Activated CD8-positive, alpha-beta T cell treated with anti-CD3 and anti-CD28 coated beads, Interleukin-2, amount 10 ng/mL, durations not matched to agents 7 days and 5 days (primary cell): ENCODE measurements at places on chromosomes 7 and 10. TPM values are rescaled to one million over a fixed set of nuclear protein-coding genes. Genes with fewer than 3 reads are reported as not detected.

GRCh38 chr7:88057655-88058054 lies 123.6 kb downstream of the ADAM22 start:
- DNase-seq: no peak
- no peak overlapping the region for H3K4me3 ChIP-seq
- no peaks in the 10 kb centered on the region for H3K27me3 ChIP-seq
- H3K27ac ChIP-seq: no peak overlapping the region

AIMP2 gene
- total RNA-seq: 39.3 TPM

TUBB8 gene
- total RNA-seq: not detected

DNA sequence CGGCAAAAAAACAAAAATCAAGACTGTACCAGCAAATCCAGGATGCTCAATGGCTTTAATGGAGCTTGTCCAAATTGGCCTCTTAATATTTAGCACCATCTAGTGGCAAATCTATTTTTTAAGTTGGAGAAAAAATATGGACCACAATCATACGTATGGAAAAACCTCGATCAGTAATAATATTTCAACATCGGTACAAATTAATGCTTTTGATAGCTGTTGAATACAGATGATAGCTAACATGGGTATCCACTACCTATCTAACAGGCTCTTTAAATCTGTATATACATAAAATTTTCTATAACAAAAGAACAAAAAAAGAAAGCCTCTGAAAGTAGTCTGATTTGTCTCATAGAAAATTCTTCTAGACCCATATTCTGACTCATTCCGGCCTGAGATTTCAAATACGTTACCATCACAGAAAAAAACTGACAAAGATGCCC lies 29.2 kb downstream of the COA1 start:
- H3K4me3 ChIP-seq: no peak overlapping the region
- H3K4me1 ChIP-seq: peaks cover 71% of the 10 kb centered on the region
- H3K27ac ChIP-seq: no peak overlapping the region
- peaks cover 26% of the 10 kb centered on the region for H3K36me3 ChIP-seq
- no peak for DNase-seq

- DNase-seq: no peak
- H3K27me3 ChIP-seq: peaks cover 7% of the 10 kb centered on the region
- no peak overlapping the region for H3K4me3 ChIP-seq
Measured at GRCh38 chr10:123529146-123529760, 136.9 kb upstream of the GPR26 start.

ARPC1A gene
- total RNA-seq: 51.4 TPM

GRCh38 chr7:142646386-142647140 lies 102.7 kb upstream of the PRSS1 start:
- no peak for DNase-seq
- no peak overlapping the region for H3K27ac ChIP-seq
- peak overlapping the region; percentile 54 for H3K4me3 ChIP-seq
- H3K4me1 ChIP-seq: peaks cover 13% of the 10 kb centered on the region

DNA sequence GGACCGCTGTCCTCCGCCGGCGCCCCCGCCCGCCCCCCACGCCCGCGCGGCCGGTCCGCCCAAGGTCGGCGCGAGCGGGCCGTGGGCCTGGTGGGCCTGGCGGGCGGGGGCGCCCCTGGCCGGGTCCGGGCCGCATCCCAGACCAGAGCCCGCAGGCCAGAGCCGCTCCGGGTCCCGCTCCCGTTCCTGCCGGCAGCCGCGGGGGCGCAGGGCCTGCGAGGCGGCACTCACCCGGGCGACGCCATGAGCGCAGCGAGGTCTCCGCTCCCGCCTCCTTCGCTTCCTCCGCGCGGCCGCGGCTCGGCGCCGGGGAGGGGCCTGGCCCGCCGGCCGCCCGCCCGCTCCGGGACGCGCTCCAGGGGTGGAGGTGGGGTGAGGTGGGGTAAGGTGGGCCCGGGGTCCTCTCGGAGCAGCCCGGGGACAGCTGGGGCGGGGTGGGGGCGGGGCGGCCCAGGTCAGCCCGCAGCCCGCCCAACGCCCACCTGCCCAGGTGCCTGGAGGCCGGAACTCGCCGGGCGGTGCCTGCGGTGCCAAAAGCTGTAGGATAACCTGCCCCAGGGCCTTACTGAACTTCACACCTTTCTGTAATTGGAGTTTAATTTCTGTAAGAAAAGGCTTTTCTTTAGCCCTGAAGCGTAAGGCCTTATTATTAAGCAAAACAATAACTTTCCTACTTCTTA lies at the start of gene URGCP:
Gene URGCP (minus strand): TSS at position 266 of the 680 bp plus-strand sequence. CDS start 21 bp downstream, at position 245.
- peaks cover 24% of the 10 kb centered on the region for H3K4me1 ChIP-seq
- peak within 1 kb of the TSS; percentile 94 for H3K27ac ChIP-seq
- H3K36me3 ChIP-seq: peaks cover 3% of the 10 kb centered on the region
- H3K4me3 ChIP-seq: peak within 1 kb of the TSS; percentile 89
- peak; percentile 60 for DNase-seq
- H3K27me3 ChIP-seq: no peaks in the 10 kb centered on the region

BAMBI gene
- total RNA-seq: 0.18 TPM

GRCh38 chr7:80359476-80359875 lies 152.4 kb downstream of the GNAT3 start:
- H3K27ac ChIP-seq: no peak overlapping the region
- no peaks in the 10 kb centered on the region for H3K36me3 ChIP-seq
- no peak for DNase-seq
- no peaks in the 10 kb centered on the region for H3K4me1 ChIP-seq
- H3K27me3 ChIP-seq: no peaks in the 10 kb centered on the region

GRCh38 chr7:38822549-38822948 lies 86.4 kb downstream of the VPS41 start:
- no peaks in the 10 kb centered on the region for H3K4me1 ChIP-seq
- peaks cover 5% of the 10 kb centered on the region for H3K36me3 ChIP-seq
- no peaks in the 10 kb centered on the region for H3K27me3 ChIP-seq
- no peak for DNase-seq
- H3K27ac ChIP-seq: no peak overlapping the region
- H3K4me3 ChIP-seq: no peak overlapping the region

DNA sequence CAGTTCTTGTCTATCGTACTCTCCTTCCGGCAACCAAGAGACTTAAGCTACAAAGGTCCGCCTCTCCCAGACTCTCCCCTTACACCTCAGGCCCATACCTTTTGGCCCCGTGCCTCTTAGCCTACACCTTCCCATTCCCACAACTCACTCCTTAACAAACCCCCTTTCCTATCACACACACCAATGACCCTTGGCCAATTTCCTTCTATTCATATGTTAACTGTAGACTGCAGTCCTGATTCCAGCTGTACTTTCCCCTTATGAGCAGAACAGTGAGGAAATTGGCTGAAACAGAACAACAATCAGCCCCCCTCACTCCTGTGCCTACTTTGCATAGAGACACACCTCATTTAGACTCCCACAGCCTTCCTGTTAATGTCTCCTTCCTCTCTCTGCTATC lies 1.4 kb upstream of the TMEM139 start:
- no peak overlapping the region for H3K4me3 ChIP-seq
- no peak for DNase-seq
- peaks cover 12% of the 10 kb centered on the region for H3K36me3 ChIP-seq
- peak overlapping the region; percentile 43 for H3K27ac ChIP-seq
- H3K27me3 ChIP-seq: no peaks in the 10 kb centered on the region

DNA sequence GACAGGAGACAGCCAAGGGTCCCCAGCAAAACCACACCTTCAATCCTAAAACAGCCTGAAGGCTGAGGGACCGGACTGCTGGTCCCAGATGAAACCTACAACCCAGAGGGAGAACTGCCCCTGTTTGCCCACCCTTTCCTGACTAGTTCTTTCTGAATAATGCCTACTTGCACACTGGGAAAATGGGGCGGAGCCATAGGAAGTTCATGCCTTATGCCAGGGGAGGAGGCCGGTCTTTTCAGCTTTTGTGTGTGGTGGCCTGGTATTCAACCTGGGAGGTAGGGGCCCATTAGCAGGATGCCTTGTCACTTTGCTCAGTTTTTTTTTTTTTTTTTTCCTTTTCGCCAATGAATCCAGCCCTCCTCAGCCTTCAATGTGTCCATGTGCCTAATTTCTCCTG lies 20.7 kb downstream of the TOMM7 start:
- H3K4me3 ChIP-seq: no peak overlapping the region
- H3K27ac ChIP-seq: no peak overlapping the region
- DNase-seq: no peak
- no peaks in the 10 kb centered on the region for H3K4me1 ChIP-seq
- H3K27me3 ChIP-seq: peaks cover 2% of the 10 kb centered on the region
- no peaks in the 10 kb centered on the region for H3K36me3 ChIP-seq

- H3K4me3 ChIP-seq: no peak overlapping the region
- no peaks in the 10 kb centered on the region for H3K27me3 ChIP-seq
- DNase-seq: no peak
- H3K36me3 ChIP-seq: no peaks in the 10 kb centered on the region
Measured at GRCh38 chr7:77258593-77258992, 59.0 kb upstream of the FGL2 start.

DNA sequence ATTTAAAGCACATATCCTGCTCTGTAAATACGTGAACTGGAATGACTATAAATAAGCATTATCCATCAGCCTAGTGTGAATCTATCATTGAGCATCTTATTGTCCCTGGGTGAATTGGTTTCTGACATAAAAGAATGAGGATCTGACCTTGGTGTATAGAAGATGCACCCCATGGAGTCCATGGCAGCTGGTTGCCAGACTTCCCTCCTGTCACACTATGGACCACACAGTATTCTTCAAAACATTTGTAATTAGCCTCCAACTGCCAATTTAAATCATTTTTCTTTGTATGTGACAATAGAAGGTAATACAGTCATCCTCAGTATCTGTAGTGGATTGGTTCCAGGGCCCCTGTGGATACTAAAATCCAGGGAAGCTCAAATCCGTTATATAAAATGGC lies 238.1 kb upstream of the ZWINT start:
- H3K27me3 ChIP-seq: no peaks in the 10 kb centered on the region
- no peak for DNase-seq
- H3K4me1 ChIP-seq: no peaks in the 10 kb centered on the region

FGFR2 gene
- total RNA-seq: not detected

PON1 gene
- not detected for total RNA-seq

DNA sequence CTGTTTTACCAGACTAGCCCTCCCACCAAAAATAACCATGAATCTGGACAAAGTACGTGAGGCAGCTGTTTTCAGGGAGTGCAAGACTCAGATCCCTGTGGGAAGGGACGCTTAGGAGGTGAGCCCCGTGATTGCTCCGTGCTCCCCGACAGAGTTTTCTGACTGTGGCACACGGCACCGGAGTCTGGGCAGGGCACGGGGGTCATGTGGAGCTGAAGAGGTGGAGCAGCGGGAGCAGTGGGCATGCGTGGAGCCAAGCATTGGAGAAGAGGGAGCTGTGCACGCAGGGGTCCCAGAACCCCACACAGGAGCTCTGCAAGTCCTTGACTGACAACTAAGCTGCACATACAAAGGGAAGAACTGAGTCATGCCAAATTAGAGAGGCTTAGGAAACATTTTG lies 11.1 kb upstream of the CAMK2B start:
- peaks cover 27% of the 10 kb centered on the region for H3K27me3 ChIP-seq
- H3K36me3 ChIP-seq: no peaks in the 10 kb centered on the region
- no peak overlapping the region for H3K4me3 ChIP-seq
- no peaks in the 10 kb centered on the region for H3K4me1 ChIP-seq

- no peaks in the 10 kb centered on the region for H3K4me1 ChIP-seq
- H3K27ac ChIP-seq: no peak overlapping the region
- peaks cover 4% of the 10 kb centered on the region for H3K36me3 ChIP-seq
- no peak overlapping the region for H3K4me3 ChIP-seq
- no peaks in the 10 kb centered on the region for H3K27me3 ChIP-seq
- no peak for DNase-seq
Measured at GRCh38 chr7:17289074-17289645, 9.3 kb upstream of the AHR start.

GRCh38 chr7:106895246-106895864 lies 30.3 kb downstream of the PIK3CG start:
- H3K27me3 ChIP-seq: no peaks in the 10 kb centered on the region
- no peak overlapping the region for H3K4me3 ChIP-seq
- H3K36me3 ChIP-seq: peaks cover 86% of the 10 kb centered on the region
- H3K4me1 ChIP-seq: peaks cover 25% of the 10 kb centered on the region
- no peak overlapping the region for H3K27ac ChIP-seq

ANKRD7 gene
- total RNA-seq: 0.66 TPM

GRCh38 chr10:16894821-16895220 lies 77.6 kb upstream of the RSU1 start:
- no peaks in the 10 kb centered on the region for H3K27me3 ChIP-seq
- no peak for DNase-seq
- no peak overlapping the region for H3K4me3 ChIP-seq
- peaks cover 2% of the 10 kb centered on the region for H3K36me3 ChIP-seq
- H3K4me1 ChIP-seq: peaks cover 15% of the 10 kb centered on the region
- H3K27ac ChIP-seq: no peak overlapping the region

DNA sequence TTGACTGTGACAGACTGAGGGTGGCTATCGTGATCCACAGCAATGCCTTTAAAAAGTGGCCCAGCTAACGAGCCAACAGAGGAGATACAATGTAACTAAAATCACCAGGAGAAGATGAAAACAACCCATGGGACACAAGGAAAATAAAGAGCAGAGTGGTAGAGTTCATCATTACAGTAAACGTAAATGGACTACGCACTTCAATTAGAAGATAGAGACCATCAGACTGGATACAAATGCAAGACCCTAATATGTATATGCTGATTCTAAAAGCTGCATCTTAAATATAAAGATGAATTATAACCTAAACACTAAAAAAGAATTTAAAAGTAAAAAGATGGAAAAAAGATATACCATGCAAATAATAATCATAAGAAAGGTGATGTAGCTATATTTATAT lies 6.6 kb upstream of the STK32C start:
- no peak for DNase-seq
- H3K4me3 ChIP-seq: no peak overlapping the region
- H3K4me1 ChIP-seq: no peaks in the 10 kb centered on the region
- no peaks in the 10 kb centered on the region for H3K36me3 ChIP-seq
- H3K27ac ChIP-seq: no peak overlapping the region
- peaks cover 14% of the 10 kb centered on the region for H3K27me3 ChIP-seq

DNA sequence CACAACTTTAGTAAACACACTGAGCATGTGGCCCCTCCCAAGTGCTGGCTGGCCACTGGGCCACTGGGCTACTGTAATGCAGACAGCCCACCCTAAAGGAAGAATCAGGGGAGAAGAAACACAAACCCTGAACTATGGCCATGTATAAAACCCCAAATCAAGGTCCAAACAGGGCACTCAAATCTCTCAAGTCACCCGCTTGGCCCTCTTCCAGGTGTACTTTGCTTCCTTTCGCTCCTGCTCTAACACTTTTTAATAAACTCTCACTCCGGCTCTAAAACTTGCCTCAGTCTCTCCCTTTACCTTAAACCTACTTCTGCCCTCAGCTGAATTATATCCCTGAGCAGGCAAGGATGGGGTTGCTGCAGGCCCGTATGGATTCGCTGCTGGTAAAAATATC lies 72.6 kb downstream of the TPK1 start:
- no peak overlapping the region for H3K27ac ChIP-seq
- no peak overlapping the region for H3K4me3 ChIP-seq
- H3K36me3 ChIP-seq: no peaks in the 10 kb centered on the region
- no peaks in the 10 kb centered on the region for H3K27me3 ChIP-seq
